RWPE2 (cell line): ENCODE measurements at places on chromosomes 13 and 19.

DNA sequence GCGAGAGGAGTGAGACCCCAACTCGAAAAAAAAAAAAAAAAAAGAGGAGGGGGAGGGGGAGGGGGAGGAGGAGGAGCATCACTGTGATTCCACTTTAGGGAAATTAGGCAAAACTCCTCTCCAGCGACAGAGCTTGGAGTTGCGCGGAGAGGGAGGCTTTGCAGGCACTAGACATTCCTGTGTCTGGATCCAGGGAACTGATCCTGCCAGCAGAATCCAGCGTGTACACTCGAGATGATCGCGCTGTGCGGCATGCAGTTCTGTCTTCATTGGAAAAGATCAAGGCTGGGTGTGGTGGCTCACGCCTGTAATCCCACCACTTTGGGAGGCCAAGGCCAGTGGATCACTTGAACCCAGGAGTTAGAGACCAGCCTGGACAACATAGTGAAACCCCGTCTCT is 29.6 kb upstream of the KLF2 start:
- H3K4me3 ChIP-seq = no peak overlapping the region
- H3K27ac ChIP-seq = no peak overlapping the region
- H3K4me1 ChIP-seq = peaks cover 6% of the 10 kb centered on the region
- no peak for DNase-seq

DNA sequence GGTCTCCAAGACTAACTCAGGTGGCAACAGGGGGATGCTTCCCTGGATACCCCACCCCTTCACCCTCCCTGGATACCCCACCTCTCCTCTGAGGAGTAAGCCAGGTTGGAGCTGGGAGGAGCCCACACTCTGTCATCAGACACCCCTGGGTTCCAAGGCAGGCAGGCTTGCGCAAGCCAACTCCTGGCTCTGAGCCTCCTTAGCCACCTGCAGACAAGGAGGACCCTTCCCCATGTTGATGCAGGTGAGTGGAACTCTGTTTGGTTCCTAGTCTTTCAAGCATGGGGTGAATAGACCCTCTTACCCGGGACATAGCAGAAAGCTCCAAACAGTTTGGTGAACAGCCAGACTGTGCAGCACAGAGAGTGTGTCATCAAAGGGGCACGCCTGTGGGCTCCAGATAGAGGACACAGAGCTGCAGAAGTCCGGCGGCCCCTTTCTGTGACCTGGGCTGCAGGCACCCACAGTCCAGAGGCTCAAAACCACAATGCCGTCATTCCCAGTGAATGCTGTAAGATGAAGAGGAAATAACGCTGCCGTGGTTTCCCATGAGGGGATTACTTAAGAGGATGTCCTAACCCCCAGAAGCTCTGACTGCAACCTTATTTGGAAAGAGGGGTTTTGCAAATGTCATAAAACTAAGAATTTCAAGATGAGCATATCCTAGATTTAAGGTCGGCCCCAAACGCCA is 12.1 kb upstream of the HAS1 start:
- no peaks in the 10 kb centered on the region for H3K4me1 ChIP-seq
- H3K27ac ChIP-seq = no peak overlapping the region
- no peak for DNase-seq
- H3K4me3 ChIP-seq = no peak overlapping the region
- H3K27me3 ChIP-seq = peaks cover 5% of the 10 kb centered on the region
- no peaks in the 10 kb centered on the region for H3K36me3 ChIP-seq

DNA sequence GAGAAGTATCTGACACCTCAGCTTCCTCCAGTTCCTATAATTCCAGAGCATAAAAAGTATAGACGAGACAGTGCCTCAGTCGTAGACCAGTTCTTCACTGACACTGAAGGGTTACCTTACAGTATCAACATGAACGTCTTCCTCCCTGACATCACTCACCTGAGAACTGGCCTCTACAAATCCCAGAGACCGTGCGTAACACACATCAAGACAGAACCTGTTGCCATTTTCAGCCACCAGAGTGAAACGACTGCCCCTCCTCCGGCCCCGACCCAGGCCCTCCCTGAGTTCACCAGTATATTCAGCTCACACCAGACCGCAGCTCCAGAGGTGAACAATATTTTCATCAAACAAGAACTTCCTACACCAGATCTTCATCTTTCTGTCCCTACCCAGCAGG is 3.1 kb downstream of the KLF5 start:
- no peaks in the 10 kb centered on the region for H3K27me3 ChIP-seq
- H3K36me3 ChIP-seq = peaks cover 71% of the 10 kb centered on the region
- peak overlapping the region; percentile 71 for H3K4me3 ChIP-seq
- DNase-seq = no peak

- no peaks in the 10 kb centered on the region for H3K27me3 ChIP-seq
- H3K4me1 ChIP-seq = peaks cover 5% of the 10 kb centered on the region
- H3K4me3 ChIP-seq = no peak overlapping the region
- DNase-seq = no peak
Observed at GRCh38 chr19:54630782-54631181, 498 bp downstream of the LILRB1 start.

DNA sequence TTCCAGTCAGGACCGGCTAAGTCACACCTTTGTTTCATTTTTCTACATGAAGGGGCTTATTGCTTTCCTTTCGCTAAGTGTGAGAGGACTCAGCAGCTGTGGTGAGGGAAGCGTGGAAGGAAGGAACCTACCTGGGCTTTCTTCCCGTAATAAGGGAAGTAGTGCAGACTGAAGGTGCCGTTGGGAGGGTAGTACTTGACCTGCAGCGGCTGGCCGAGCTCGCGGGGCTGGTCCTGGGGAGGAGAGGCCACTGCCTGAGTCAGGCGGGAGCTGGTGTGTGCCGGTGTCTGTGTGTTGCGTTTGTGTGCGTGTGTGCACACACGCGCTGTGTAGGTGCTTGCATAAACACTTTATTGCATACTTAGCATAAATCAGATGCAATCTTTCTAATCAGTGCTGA is 7.7 kb downstream of the ATP4B start:
- no peak overlapping the region for H3K4me3 ChIP-seq
- H3K36me3 ChIP-seq = no peaks in the 10 kb centered on the region
- H3K27me3 ChIP-seq = no peaks in the 10 kb centered on the region
- H3K27ac ChIP-seq = no peak overlapping the region
- H3K4me1 ChIP-seq = no peaks in the 10 kb centered on the region

DNA sequence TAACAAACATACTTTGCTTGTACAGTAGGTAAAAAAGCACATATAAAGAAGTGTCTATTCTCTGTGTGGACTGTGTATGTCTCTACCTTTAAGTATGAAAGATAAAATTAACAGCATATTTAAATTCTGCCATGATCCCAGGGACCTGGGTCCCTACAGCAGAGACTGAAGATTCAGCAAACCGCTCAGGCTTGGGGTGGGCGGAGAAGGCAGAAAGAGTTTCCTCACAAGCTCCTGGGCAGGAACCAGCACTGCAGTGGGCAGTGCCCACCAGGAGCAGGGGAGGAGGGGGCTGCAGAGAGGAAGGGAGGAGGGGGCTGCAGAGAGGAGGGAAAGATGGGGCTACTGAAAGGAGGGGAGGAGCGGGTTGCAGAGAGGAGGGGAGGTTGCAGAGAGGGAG is 44.6 kb upstream of the GRTP1 start:
- no peaks in the 10 kb centered on the region for H3K27me3 ChIP-seq
- peaks cover 6% of the 10 kb centered on the region for H3K4me1 ChIP-seq
- no peaks in the 10 kb centered on the region for H3K36me3 ChIP-seq
- no peak overlapping the region for H3K4me3 ChIP-seq
- H3K27ac ChIP-seq = no peak overlapping the region
- DNase-seq = no peak

GRCh38 chr19:21934131-21934530 is 76.6 kb downstream of the ZNF208 start:
- no peaks in the 10 kb centered on the region for H3K4me1 ChIP-seq
- H3K27me3 ChIP-seq = no peaks in the 10 kb centered on the region
- H3K27ac ChIP-seq = no peak overlapping the region
- no peak overlapping the region for H3K4me3 ChIP-seq
- no peaks in the 10 kb centered on the region for H3K36me3 ChIP-seq

DNA sequence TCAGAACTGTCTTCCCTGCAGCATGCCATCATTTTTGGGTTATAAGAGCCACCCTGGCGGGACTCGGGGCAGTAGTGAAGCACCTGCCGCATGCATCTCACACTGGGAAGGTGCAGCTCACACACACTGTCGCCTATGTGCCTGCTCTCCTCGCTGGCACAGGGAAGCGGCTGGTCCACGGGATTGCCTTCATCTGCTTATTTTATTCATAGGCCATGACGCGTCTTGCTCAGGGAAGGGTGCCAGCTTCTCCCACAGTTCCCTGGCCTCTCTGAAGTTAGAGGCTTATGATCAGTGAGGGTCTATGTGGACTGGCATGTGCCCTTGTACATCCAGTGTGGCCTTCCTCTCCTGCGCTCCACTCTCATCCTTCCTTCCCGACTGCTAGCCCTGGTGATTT is 150.0 kb downstream of the KLF12 start:
- H3K27me3 ChIP-seq = no peaks in the 10 kb centered on the region
- H3K36me3 ChIP-seq = no peaks in the 10 kb centered on the region

DNA sequence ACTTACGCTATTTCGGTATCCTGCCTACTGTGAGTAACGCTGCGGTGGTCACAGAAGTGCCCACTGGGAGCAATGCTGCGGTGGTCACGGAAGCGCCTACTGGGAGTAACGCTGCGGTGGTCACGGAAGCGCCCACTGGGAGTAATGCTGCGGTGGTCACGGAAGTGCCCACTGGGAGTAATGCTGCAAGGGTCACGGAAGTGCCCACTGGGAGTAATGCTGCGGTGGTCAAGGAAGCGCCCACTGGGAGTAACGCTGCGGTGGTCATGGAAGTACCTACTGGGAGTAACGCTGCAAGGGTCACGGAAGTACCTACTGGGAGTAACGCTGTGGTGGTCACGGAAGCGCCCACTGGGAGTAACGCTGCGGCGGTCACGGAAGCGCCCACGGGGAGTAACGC is 52.1 kb upstream of the SOX1 start:
- no peaks in the 10 kb centered on the region for H3K4me1 ChIP-seq
- no peaks in the 10 kb centered on the region for H3K27me3 ChIP-seq
- no peak overlapping the region for H3K4me3 ChIP-seq
- no peak overlapping the region for H3K27ac ChIP-seq
- no peaks in the 10 kb centered on the region for H3K36me3 ChIP-seq

GRCh38 chr19:58429745-58430144 is 10.2 kb downstream of the ZNF132 start:
- no peak overlapping the region for H3K4me3 ChIP-seq
- peaks cover 8% of the 10 kb centered on the region for H3K4me1 ChIP-seq
- no peaks in the 10 kb centered on the region for H3K27me3 ChIP-seq
- peaks cover 27% of the 10 kb centered on the region for H3K36me3 ChIP-seq
- no peak overlapping the region for H3K27ac ChIP-seq
- no peak for DNase-seq
